ENCODE measurements at places on chromosomes 2 and 18.
A peak's percentile ranks its signal among the peaks of the same experiment; 100 is the strongest.

- DNase-seq: no peak
Observed at GRCh38 chr2:216181953-216182461, 72.9 kb downstream of the XRCC5 start.

GRCh38 chr2:98489971-98490962 lies 45.6 kb downstream of the INPP4A start:
- DNase-seq: no peak

GRCh38 chr2:15259356-15259756 lies 301.8 kb downstream of the NBAS start:
- DNase-seq: no peak

DNA sequence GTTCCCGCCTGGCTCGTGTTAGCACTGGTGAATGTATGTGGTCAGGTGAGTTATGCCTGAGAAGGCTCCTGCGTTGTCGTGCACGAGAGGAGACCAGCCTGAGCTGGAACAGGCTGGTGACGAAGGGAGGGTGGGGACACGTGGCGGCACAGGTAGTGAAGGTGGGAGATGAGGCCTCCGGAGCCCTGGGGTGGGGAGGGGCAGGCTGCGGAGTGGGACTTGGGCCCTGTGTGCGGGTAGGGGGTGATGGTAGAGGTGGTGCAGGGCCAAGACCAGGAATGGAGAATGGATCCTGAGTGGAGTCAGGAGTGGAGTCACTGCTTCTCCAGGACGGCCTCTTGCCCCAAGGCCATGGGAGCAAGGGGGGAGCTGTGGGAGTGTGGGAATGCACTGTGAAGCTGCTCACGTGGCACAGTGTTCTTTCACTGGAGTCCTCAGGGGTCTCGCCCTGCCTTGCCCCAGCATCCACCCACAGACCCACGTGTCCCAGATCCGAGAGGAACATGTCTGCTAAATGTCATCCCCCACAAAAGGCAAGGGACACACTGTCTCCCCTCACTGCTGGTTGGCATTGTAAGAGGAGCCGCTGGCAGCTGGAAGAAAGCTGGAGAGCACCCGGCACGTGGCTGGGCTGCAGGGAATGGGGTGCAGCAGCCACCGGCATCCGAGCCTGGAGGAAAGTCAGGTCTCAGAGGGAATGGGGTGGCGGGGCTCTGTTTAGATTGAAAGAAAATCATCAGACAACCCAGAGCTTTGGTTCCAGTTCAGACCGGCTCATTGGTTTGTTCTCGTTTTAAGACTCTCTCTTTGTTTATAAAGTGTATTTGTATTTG lies 63.7 kb downstream of the CYP26B1 start:
- DNase-seq: no peak

- DNase-seq: no peak
Observed at GRCh38 chr2:191724015-191724414, 46.1 kb downstream of the NABP1 start.

DNA sequence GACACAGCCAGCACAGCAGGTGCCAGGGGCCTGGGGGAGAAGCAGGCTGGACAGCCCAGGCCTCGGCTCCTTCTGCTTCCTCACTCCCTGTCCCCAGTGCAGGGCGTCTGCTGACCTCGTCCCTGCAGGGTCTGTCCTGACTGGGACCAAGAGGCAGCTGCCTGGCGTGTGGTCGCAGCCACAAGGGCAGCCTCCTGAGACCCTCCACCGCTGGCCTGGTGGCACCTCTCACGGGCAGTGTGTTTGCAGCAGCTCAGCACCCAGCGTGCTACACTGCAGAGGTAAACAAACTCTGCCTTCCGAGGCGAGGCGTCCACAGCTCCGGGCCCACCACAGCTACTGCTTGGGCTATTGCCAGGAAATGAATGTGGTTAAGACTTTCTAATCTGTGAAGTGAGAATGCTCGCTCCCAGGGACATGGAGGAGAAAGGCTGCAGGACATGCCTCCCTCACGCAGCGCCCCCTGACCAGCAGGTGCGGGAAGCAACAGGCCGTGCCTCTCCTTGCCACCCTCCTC lies 46.1 kb upstream of the HPCAL1 start:
- no peak for DNase-seq

- DNase-seq: no peak
Observed at GRCh38 chr2:43190311-43191052, 35.9 kb downstream of the ZFP36L2 start.

- DNase-seq: no peak
Observed at GRCh38 chr18:78582898-78583738, 396.5 kb upstream of the SALL3 start.

DNA sequence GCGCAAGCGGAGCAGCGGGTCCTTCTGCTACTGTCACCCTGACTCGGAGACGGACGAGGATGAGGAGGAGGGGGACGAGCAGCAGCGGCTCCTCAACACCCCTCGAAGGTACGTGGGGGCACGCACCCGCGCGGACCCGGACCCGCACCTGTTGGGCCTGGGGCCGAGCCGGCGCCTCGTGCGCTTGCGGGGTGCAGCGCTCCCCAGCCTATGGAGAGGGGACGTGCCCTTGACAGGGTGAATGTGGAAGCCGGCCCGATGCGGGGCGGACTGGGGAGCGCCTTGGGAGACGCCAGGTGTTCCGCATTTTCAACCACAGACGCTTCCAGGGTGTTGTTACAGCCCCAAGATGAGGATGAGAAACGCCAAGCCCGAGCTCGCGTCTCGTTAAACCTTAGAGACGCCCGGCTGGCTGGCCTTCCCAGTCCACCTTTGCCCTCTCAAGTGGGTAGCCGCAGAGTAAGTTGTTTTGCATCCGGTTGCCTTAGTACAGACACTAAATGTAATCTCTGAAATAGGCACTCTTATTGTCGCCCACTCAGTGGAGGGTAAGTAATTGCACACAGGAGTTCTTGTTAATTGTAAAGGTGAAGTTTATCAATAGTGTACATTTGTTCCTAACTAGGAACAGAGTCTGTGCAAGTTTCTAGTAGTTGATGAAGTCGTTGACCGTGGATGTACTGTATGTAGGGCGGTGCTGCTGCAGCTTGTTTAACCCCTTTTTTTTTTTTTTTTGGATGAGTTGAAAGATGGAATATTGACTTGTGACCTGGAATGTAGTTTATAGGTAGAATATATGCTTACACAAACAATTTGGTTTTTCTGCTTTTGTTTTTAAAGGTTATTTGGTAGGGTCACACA lies 815 bp downstream of the GMCL1 start:
- DNase-seq: peak; percentile 19

DNA sequence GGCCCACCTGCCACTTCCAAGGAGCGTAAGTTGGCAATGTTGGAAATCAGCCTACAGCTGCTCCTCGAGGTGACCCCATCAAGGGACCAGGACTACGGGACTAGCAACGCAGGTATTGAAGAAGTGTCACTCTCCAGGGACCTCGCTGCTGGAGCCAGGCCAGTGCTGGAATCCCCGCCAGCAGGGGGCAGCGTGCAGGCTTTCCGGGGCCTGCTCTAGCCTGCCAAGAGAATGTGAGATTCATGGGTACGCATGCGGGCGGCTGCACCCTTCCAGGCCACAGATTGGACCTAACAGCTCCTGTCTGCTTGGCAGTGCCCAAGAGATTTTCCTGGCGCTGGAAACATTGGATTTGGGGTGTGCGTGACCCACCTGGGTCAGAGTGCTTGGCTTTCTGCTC lies 182.8 kb upstream of the RAB12 start:
- DNase-seq: peak; percentile 26

DNA sequence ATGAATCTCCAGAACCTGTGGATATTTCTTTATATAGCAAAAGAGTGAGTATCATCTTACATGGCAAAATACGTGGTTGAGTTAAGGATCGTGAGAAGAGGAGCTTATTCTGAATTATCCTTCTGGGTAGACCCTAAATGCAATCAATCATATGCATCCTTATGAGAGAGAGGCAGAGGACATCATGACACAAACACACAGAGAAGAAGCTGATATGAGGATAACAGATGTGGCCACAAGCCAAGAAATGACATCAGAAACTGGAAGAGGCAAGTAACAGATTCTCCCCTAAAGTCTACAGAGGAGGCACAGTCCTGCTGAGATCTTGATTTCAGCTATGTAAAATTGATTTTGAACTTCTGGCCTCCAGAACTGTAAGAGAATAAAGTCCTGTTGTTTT lies 730.2 kb upstream of the ZNF804A start:
- no peak for DNase-seq

DNA sequence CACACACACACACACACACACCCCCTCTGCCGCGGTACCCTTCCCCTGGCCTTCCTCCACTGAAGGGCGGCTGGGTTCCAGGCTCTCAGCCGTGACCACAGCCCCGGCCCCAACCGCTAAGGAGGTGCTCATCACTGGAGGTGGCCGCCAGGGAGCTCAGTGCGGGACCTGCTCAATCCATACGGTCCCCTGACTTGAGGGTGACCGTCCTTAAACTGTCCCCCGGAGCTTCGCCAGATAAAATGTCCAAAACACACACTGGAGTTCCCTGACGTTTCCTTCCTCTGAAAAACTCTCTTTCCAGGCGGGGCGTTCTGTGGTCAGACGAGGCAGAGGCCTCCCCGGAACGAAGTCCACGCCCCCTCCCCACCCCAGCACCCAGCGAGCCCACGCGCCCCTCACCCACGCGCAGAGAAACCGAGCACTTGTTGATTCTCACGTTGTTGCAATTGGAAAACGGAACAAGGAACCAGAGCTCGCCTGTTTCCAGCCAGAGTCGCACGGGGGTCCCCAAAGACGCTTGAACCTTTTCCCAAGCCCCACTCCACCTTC lies 1.4 kb downstream of the MBP start:
- DNase-seq: no peak

- no peak for DNase-seq
Observed at GRCh38 chr2:75288760-75289159, 89.4 kb upstream of the TACR1 start.

DNA sequence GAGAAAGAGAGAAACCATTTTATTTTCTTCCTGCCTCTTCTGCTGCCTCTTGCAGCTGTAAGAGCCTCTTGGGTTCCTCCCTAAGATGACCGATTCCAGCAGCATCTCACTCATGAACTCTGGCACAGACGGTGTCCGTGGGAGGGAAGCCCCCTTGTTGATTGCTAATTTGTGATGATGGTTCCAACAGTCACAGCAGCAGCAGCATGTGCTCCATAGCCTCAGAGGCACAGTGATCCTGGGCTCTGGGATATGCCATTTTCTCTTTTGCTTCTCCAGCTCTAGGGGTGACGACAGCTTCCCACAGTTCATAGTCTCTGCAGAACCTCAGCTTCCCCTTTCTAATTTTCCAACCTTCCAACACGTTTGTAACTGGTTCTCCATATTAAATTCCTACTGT lies 324.2 kb upstream of the HS6ST1 start:
- DNase-seq: no peak
